Hematopoietic multipotent progenitor cell (in vitro differentiated cells): ENCODE measurements at places on chromosomes 3 and 15.
A peak's percentile ranks its signal among the peaks of the same experiment; 100 is the strongest.

DNA sequence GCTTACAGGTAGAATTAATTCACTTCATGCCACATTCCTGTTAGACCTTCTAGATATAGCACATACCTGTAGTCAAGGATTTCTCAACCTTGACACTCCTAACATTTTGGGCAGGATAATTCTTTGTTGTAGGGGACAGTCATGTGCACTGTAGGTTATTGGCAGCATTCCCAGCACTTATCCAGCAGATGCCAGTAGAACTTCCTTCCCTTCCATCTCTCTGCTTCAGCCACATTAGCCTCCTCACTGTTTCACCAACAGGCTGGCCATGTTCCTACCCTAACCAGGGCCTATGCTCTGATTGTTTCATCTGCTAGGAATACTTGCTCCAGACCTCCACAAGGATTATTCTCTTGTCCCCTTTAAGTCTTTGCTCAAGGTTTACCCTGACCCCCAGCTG, 68.0 kb upstream of the STAC start:
- DNase-seq = no peak

DNA sequence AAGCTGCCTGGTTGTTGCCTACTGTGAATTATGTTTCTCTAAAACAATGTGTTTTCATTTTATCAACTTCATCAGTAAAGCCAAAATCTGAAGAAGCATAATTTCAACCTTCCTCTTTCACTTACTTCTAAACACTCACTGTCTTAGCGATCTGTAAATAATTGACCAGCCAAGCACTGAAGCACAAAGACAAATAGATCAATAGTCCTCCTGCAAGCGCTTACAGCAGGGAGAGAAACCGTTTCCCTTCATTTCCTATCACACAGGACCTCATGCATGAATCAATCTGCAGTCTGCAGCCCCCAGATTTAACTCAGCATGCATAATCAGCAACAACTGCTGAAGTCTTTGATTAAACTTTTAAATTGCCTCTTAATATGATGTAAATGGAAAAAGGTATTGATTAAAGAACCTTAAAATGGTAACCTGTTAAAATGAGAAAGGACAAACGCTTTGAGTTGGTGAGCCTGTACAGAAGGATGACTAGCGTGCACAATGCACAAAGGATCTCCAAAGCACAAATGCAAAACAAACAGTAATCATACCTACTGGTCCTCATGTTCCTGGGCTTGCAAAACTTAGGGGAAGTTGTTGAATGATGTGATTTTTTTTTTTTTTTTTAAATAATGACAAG, 370.2 kb upstream of the ZNF385D start:
- no peak for DNase-seq

DNA sequence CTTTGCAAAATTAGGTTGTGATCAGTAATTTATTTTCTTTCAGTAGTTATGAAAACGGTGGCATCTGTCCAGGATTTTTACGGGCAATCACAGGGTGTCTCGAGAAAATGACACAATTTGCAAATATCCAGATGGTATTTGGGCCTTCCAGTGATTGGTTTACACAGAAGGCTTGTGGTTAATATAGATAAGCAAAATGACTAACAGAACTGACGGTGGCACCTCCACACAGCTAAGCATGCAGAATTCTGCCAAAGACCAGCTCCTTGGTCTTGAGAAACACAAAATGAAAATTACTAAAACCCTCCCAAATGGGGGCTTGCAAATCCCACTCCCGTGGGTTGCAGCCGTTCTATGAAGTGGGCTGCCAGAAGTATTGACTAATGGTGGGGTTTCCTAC, 5.5 kb downstream of the ARHGEF3 start:
- peak; percentile 54 for DNase-seq

- no peak for DNase-seq
Observed at GRCh38 chr3:98972155-98972554, 70.7 kb upstream of the DCBLD2 start.

DNA sequence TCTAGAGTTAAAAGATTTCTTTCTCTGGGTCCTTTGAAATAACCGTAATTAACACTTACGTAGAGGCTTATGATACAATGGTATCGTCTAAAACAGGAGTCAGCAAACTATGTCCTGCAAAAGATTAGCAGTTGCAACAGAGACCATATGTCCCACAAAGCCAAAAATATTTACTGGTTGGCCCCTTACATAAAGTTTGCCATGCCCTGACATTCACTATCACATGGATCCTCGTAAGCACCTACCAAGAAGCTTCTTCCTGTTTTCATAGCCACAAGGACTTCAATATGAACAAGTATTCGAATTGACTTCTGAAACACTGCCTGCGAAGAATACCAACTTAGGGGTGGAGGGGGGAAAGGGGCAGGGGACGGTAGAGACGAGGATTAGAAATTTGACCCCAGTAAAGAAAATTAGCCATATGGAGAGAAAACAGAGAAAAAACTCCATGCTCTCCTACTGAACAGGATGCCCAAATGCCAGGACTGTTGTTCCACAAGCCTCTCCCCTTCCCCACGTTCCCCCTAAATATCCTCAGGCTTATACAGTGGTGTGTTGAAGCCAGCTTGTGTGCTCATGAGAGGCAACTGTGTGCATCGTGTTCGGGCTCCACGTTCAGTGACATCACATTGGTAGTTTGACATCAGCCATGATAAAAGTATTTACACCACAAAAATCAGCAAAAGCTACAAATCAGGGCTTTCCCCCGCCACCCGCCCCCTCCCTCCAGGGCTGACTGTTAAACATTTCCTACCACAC, 144.1 kb upstream of the HES1 start:
- DNase-seq = no peak

GRCh38 chr15:61749169-61749568, 311.1 kb downstream of the VPS13C start:
- no peak for DNase-seq

DNA sequence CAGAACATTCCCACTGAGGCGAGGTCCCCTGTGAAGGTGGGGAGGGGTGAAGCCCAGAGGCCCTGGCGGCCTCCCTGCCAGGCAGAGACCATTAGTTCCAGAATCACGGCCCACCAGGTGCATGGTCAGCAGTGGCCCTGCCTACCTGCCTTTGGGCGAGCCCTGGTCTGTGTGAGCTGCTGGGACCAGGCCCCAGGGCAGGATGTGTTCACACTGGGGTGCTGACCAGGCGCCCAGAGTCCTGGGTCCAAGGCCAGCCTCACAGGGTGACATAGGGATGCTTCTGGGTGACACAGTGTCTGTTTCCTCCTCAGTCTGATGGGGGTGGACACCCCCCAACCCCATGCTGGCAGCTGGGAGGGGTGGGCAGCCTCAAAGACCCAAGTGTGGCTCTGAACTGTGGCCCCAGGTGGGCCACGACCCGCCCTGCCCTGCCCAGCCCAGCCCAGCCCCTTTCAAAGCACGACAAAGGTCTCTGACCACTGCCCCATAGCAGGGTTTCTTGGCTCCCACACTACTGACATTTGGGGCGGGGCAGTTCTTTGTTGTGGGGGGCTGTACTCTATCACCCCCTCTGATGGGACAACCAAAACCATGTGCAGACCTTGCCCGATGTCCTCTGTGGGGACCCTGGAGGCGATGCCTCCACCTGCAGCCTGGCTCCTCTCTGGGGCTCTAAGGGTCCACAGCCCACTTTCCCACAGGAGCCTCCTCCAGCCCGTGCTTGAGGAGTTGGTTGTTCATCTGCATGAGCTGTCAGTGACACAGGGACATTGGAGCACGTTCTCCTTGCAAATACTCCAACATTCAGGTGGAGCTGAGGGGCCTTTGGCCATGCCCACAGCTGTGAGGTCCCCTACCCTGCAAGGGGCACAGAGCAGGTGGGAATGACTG, 44.8 kb upstream of the SLC41A3 start:
- no peak for DNase-seq

GRCh38 chr3:193556841-193557240, 2.1 kb upstream of the ATP13A4 start:
- no peak for DNase-seq

DNA sequence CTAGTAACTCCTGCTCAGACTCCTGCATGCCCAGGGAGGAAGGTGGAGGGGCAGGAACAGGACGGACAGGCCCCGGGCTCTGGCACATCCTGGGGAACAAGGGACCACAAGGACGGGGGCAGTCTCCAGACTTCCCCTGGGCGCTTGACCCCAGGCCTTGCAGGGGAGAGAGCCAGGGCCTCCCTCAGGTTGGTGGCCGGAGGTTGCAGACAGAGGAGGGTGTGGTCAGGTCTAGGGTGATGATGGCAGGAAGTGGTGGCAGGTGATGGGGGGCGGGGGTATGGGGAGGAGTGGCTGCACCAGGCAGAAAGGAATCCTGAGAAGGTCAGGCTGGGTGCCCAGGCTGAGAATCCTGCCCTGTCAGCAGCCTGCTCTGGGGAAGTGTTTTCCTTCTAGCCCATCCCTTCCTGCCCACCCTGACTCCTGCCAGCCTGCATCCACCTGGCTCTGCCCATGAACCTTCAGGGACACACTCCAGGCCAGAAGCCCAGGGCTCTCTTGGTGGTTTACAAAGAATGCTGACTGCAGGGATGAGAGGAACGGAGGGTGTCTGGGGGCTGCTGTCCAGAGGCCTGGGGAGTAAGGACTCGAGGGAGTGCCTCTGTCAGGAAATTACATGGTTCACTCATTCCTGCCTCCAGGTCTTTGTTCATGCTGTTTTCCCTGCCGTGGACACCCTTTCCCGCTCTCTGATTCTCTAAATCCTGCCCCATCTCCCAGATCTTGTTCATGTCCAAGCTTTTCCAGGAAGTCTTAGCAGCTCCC, 15.8 kb downstream of the LOXL1 start:
- no peak for DNase-seq

DNA sequence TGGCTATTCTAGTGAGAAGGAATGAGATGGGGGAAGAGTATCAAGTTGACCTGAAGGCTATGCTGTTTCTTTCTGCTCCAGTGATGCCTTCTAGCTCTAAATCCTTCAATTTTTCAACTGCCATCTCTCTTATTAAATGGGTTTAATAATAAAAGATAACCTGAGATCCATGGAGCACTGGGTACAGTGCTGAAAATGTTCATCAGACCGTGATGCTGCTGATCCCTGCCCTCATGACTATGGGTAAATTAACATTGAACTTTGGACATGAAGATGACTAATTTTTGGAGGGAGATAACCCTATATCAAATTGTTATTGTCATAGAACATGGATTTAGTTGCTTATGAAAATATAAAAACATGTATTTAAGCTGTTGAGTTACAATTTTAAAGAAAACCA, 27.7 kb upstream of the SLC2A2 start:
- no peak for DNase-seq

- no peak for DNase-seq
Observed at GRCh38 chr3:182626484-182627467, 166.5 kb upstream of the ATP11B start.

- DNase-seq = no peak
Observed at GRCh38 chr3:164940745-164941144, 137.6 kb downstream of the SI start.

GRCh38 chr3:21331857-21332256, 419.2 kb downstream of the ZNF385D start:
- DNase-seq = no peak

GRCh38 chr15:33746203-33746602, 222.1 kb upstream of the CHRM5 start:
- peak; percentile 21 for DNase-seq

DNA sequence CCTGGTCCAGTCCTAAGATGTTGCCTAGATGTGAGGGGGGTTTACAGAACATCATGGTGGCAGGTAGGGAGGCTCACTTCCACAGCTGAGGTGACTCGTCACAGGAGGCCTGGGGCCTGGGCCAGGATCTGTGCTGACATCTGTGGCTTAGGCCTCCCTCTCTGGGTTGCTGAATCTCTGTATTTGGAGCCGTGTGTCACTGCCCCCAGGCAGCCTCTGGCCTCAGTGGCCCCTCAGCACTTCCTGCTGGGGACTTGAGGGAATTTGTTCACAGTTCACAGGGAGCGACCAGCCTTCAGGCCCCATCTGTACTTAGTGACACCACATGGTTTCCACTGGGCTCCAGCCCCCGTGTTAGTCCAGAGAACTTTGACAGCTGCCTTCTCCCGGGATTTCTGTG, 41.7 kb upstream of the ADAMTSL3 start:
- no peak for DNase-seq

DNA sequence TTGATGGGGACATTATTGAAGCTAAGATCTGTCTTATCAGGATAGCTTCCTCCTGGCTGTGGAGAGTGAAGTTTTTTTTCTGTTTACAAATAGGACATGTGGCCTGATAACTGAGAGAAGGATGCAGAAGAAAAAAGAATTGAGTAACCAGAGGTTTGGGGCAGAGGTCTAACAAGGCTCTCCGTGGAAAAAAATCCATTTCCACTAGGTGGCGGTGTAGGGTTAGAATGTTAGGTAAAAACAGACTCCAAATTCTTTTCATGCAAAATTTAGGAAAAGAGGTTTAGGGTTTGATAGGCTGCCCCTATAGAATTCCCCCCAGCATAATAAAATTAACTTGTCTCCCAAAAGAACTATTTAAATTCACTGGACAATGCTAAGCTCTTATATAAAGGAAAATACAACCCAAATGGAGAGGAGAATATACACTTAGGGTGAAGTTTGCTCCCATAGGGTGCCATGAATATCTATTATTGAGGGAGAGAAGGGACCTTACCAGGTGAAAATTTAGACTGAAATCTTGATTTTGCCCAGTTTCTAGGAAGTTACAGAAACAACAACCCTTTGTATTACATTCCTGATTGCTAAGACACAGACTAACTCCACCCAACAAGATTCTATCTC, 1560.4 kb downstream of the OTOL1 start:
- peak; percentile 29 for DNase-seq

DNA sequence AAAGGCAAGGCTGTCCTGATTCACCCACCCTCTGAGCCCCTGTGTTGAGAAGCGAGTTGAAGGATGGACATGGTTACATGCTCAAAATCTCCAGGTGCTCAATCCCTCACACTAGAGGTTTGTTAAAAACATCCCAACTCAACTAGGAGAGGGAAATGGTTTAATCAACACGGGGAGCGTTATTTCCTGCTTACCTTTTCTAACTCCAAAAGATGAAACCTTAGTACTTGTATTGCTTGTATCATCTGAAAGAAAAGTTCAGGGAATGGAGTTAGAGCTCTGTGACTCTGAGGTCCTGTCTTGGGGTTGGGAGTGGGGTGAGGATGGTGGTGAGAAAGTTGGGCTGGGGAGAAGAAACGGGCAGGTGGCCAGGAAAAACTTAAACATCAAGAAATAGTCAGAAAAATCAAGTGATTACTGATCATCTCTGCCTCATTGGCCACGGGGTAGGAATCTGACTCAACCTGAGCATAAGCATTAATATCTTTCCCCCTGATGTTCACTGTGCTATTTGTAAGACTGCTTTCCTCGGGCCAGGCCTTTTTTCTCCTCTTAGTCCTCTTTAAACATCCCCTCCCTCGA, 5.9 kb downstream of the MEIS2 start:
- DNase-seq = no peak

GRCh38 chr3:171173736-171174135, 147.2 kb upstream of the SLC2A2 start:
- no peak for DNase-seq

GRCh38 chr3:24830230-24831152, 335.8 kb upstream of the THRB start:
- DNase-seq = no peak

- no peak for DNase-seq
Observed at GRCh38 chr3:141493184-141493583, 6.4 kb downstream of the RASA2 start.
